Activated B cell treated with CpG ODN at 0.5 μM for 24 hours (primary cell): ENCODE measurements at places on chromosomes 7 and 10. TPM values are rescaled to one million over a fixed set of nuclear protein-coding genes. Genes with fewer than 3 reads are reported as not detected.

FAM237B gene
- total RNA-seq, result not detected in 2 replicates

CYP3A7 gene
- total RNA-seq, result not detected in 2 replicates

SLC26A3 gene
- not detected in 2 replicates for total RNA-seq

MNX1 gene
- not detected in 2 replicates for total RNA-seq

CLCN1 gene
- not detected in 2 replicates for total RNA-seq

PDE1C gene
- total RNA-seq, result not detected in 2 replicates

SPDYE2 gene
- total RNA-seq, result 0.29 TPM in 1 of 2 replicates, not detected in the other

IGF2BP3 gene
- total RNA-seq, result 7.4 and 10.3 TPM in 2 replicates

PAPOLB gene
- total RNA-seq, result 0.07 TPM in 1 of 2 replicates, not detected in the other

FBXL13 gene
- 2.9 and 3.4 TPM in 2 replicates for total RNA-seq

IDI2 gene
- not detected in 2 replicates for total RNA-seq

NEUROD6 gene
- total RNA-seq, result not detected in 2 replicates

DNA sequence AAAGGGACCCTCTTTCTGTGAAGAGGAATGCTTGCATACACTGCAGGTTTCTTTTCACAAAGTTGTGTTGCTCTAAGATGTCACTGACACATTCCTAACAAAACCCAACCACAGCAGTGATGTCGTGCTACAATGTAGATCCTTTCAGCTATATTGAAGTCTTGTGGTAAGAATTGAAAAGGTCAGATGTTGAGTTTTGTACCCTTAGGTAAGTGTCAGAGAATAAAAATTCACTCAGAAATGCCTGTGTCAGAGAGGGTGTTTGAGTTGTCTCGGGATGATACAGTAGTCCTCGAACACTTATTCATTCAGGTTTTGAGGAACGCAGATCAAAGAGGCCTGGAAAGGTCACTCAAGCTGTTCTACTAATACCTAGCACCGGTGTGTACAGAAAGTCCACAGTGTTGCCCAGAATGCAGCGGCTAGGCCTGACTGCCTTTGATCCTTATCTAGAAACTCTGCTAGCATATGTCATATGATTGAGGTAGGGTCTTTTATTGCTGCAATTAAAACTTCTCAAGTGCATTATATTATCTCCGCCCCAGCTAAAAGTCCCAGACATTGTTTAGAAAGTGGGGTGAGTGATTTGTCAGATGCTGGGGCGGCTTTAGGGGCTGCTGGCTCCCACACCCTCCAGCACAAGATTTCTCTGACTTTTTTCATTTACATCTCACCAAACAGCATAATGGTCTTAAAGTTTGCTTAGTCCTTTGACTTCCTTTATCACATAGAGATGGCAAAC lies 26.0 kb downstream of the RNF32 start:
- no peak for DNase-seq
- H3K4me1 ChIP-seq, result no peaks in the 10 kb centered on the region
- no peaks in the 10 kb centered on the region for H3K27me3 ChIP-seq
- H3K36me3 ChIP-seq, result peaks cover 12% of the 10 kb centered on the region

- H3K36me3 ChIP-seq, result peaks cover 27% of the 10 kb centered on the region
- H3K4me3 ChIP-seq, result peak overlapping the region; percentile 81
- H3K4me1 ChIP-seq, result peaks cover 33% of the 10 kb centered on the region
These were observed 667 bp upstream of the TMEM120A start for GRCh38 chr7:75995052-75995471.

DNA sequence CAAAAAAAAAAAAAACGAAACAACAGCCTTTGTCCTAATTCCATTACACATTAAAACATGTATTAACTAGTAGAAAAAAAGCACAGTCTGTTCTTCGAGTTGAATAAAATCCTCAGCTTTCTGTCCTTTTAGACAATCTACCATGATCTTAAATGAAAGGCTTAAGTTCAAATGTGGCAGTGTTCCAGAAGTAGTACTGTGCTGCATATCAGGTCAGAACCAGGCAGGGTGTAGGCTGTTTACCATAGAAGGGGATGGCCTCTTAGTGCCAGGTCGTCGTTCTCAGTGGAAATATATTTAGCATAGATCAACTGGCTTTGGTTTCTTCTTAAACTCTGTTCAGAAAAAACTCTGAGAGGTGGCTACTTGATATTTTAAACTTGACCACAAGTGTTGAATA lies 612.0 kb downstream of the CNTNAP2 start:
- H3K27ac ChIP-seq, result no peak overlapping the region
- H3K4me1 ChIP-seq, result no peaks in the 10 kb centered on the region
- H3K36me3 ChIP-seq, result no peaks in the 10 kb centered on the region
- DNase-seq, result no peak
- no peak overlapping the region for H3K4me3 ChIP-seq

- DNase-seq, result no peak
- H3K4me3 ChIP-seq, result no peak overlapping the region
- no peaks in the 10 kb centered on the region for H3K36me3 ChIP-seq
- H3K27ac ChIP-seq, result no peak overlapping the region
- H3K27me3 ChIP-seq, result no peaks in the 10 kb centered on the region
These were observed 60.8 kb upstream of the GDF10 start for GRCh38 chr10:47239211-47239610.

DNA sequence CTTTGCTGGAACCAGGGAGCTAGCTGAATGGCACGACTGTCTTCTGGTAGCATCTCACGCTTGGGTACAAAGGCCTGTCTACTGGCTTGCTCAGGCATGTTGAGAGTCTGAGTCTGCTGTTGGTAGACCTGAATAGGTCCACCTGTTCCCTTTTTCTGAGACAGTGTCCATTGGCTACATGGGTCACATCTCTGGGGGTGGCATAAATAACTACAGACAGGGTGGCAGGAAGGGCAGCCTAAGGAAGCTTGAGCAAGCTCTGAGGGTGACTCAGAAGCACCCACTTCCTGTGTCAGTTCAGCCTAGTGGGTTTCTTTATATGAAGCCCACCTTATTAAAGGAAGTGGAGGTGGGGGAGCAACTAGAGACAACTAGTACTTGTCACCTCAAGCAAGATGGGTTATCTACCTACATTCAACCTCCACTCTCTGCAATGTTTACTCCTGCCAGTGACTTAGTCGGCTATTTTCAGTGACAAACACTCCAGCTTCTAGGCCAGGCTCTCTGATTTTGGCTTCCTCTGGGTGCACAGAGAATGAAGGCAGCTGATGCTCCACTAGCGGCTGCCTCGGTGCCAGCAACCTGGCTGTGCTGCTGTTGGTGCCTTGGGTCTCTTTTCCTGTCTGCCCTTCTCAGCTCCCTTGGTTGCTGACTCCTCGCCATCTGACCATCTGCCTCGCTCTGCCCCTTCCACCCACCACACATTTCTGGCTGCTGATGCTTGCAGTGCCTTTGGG lies 5.7 kb upstream of the ZYX start:
- H3K27me3 ChIP-seq, result no peaks in the 10 kb centered on the region
- DNase-seq, result no peak
- H3K36me3 ChIP-seq, result no peaks in the 10 kb centered on the region
- H3K4me1 ChIP-seq, result peaks cover 41% of the 10 kb centered on the region
- H3K27ac ChIP-seq, result peak overlapping the region; percentile 60

DNA sequence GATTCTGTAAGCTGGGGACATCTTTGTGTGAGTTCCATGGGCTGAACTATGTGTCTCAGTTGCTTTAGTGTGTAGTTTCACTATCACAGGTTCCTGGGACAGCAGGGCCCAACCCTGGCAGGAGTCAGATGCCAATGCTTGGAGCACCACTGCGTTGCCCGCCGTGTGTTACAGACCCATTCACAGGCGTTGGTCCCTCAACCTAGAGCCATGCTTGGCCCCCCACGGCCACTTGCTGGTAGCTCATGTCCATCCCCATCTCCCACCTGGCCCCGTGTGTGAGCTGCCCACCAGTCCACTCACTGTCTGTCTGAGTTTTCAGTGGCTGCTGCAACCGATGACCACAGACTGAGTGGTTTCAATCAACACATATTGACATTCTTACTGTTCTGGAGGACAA lies 546.9 kb downstream of the TCERG1L start:
- no peaks in the 10 kb centered on the region for H3K27me3 ChIP-seq
- no peaks in the 10 kb centered on the region for H3K4me1 ChIP-seq
- H3K36me3 ChIP-seq, result no peaks in the 10 kb centered on the region
- no peak overlapping the region for H3K4me3 ChIP-seq

- no peak overlapping the region for H3K4me3 ChIP-seq
- H3K27me3 ChIP-seq, result no peaks in the 10 kb centered on the region
- no peak for DNase-seq
- H3K36me3 ChIP-seq, result no peaks in the 10 kb centered on the region
These were observed 52.0 kb downstream of the GTF2IRD1 start for GRCh38 chr7:74505471-74506324.

- H3K27me3 ChIP-seq, result no peaks in the 10 kb centered on the region
- peaks cover 46% of the 10 kb centered on the region for H3K36me3 ChIP-seq
- H3K4me1 ChIP-seq, result peaks cover 73% of the 10 kb centered on the region
- H3K4me3 ChIP-seq, result peak overlapping the region; percentile 94
- peak overlapping the region; percentile 91 for H3K27ac ChIP-seq
- no peak for DNase-seq
These were observed 997 bp downstream of the WDR37 start for GRCh38 chr10:1057106-1057657.

DNA sequence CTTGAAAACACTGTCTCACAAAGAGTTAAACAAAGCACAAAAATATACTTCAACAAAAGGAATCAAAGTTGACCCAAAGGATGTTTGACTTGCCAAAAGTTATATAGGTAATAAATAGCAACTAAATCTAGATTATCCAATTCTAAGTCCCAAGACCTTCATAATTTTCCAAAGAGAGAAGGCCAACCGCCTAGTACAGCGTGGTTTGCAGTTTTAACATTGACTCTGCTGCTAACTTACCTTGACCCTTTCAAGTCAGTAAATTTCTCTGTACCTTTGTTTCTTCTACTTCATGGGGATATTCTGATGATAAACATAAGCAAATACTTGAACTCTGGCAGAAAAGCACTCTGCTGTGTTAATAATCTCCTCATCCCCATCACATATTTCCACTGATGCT lies 1.9 kb upstream of the GPR22 start:
- no peak overlapping the region for H3K27ac ChIP-seq
- DNase-seq, result no peak
- no peaks in the 10 kb centered on the region for H3K36me3 ChIP-seq
- no peak overlapping the region for H3K4me3 ChIP-seq

DNA sequence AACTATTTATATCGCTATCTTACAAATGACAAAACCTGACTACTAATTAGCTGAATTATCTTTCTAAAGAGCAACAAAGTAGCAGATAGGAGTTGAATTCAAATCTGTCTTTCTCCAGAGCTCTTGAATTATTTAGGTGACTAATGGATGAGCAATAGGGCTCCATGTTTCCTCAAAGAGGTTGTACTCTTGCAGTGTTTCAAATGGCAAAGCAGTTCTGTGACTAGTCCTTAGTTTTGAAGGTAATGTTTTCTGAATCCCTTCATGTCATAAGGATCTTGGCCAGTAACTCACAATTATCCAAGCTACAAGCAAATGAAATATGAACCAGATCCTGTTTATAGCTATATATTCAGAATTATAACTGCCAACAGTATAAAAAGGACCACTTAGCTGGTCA lies 999.7 kb downstream of the NRG3 start:
- H3K36me3 ChIP-seq, result no peaks in the 10 kb centered on the region

- no peak overlapping the region for H3K27ac ChIP-seq
- peaks cover 11% of the 10 kb centered on the region for H3K27me3 ChIP-seq
- no peaks in the 10 kb centered on the region for H3K36me3 ChIP-seq
- no peaks in the 10 kb centered on the region for H3K4me1 ChIP-seq
- no peak for DNase-seq
- no peak overlapping the region for H3K4me3 ChIP-seq
These were observed 38.6 kb upstream of the SFRP5 start for GRCh38 chr10:97810446-97810845.

- H3K27ac ChIP-seq, result no peak overlapping the region
- H3K4me3 ChIP-seq, result no peak overlapping the region
- DNase-seq, result no peak
- no peaks in the 10 kb centered on the region for H3K27me3 ChIP-seq
- no peaks in the 10 kb centered on the region for H3K4me1 ChIP-seq
These were observed 400.4 kb downstream of the CDC14C start for GRCh38 chr7:49324707-49325106.

- DNase-seq, result no peak
- peak overlapping the region; percentile 37 for H3K27ac ChIP-seq
- peaks cover 51% of the 10 kb centered on the region for H3K4me1 ChIP-seq
- H3K27me3 ChIP-seq, result no peaks in the 10 kb centered on the region
- no peak overlapping the region for H3K4me3 ChIP-seq
These were observed 5.3 kb downstream of the PTPN12 start for GRCh38 chr7:77542409-77542808.

- peaks cover 41% of the 10 kb centered on the region for H3K27me3 ChIP-seq
- no peak overlapping the region for H3K4me3 ChIP-seq
- no peaks in the 10 kb centered on the region for H3K4me1 ChIP-seq
- no peak overlapping the region for H3K27ac ChIP-seq
- H3K36me3 ChIP-seq, result no peaks in the 10 kb centered on the region
- no peak for DNase-seq
These were observed 12.7 kb upstream of the TBATA start for GRCh38 chr10:70797840-70798239.

- no peak overlapping the region for H3K4me3 ChIP-seq
- H3K27ac ChIP-seq, result no peak overlapping the region
- H3K36me3 ChIP-seq, result no peaks in the 10 kb centered on the region
- peaks cover 11% of the 10 kb centered on the region for H3K4me1 ChIP-seq
These were observed 17.8 kb upstream of the GATA3 start for GRCh38 chr10:8036506-8037198.
